ENCODE measurements at places on chromosomes 2 and 18.

DNA sequence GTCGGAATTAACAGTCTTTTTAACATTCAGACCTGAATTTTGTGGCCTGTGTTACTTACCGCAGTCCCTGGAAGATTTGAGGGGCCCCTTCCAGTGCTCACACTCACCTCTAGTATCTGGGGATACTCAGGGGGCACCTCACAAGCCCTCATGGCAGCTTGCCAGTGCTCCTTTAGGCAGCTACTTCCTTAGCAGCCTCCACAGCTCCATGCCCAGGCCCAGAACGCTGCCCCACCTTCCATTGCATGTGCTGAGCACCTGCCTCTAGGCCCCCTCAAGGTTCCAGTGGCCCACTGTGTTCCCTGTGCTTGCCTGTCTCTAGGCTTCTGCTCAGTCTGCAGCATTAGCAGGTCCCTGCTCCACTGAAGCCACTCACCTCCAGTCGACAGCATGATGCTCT, 30.0 kb upstream of the PLA2R1 start:
- no peak for DNase-seq

GRCh38 chr18:31274931-31275330, 43.0 kb upstream of the DSG1 start:
- no peak for DNase-seq

DNA sequence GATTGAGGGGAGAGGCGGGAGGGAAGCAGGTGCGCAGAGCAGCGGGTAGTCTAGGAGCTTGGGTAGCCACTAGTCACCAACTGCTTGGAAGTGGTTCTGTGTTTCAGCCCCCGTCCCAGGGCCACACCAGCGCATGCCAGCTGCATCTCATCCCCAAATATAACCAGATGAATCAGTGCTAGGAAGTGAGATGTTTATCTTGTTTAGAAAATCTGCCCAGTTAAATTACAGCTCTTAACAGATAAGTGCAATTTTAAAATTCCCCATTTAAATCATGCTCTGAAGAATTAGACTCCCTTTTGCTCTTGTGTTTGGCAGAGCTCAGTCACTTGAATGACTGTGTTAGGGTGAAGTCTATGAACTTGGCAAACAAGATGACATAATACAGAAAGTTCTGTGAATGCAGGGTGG, 193.8 kb downstream of the SEPTIN10 start:
- no peak for DNase-seq

DNA sequence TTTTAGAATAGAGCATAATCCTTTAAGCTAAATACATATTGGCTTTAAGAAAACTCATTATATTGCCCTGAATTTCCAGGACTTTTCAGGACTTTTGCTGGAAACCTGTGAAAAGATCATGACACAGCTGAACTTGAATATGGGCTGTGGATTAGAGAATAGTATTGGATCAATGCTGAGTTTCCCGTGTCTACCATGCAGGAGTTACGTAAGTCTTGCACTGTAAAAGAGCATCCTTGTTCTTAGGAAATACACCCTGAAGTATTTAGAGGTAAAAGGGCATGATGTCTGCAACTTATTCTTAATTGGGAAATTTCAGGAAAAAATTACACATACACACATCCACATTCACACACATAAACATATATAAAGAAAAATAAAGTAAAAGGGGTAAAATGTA, 82.1 kb downstream of the ZFP36L2 start:
- no peak for DNase-seq

DNA sequence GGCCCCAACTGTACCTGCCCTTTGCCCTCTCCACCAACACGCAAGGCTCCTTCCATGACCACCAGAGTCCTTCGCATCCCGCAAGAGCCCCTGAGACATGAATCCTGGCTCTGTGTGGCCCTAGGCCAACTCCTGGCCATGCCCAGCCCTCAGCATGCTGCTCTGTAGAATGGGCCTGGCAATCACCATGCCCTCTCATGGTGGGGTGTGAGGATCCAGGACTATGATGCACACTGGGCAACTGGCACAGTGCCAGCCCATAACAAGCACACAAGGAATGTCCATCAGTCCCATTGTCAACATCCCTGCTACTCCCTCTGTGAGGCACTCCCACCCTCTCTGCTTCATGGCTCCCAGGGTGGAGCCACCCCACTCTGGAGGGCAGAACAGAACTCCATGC, 44.7 kb downstream of the FER1L5 start:
- no peak for DNase-seq

- no peak for DNase-seq
Measured at GRCh38 chr2:8630676-8631464, 51.0 kb upstream of the ID2 start.

GRCh38 chr2:32904751-32905150, 42.0 kb upstream of the LTBP1 start:
- no peak for DNase-seq

DNA sequence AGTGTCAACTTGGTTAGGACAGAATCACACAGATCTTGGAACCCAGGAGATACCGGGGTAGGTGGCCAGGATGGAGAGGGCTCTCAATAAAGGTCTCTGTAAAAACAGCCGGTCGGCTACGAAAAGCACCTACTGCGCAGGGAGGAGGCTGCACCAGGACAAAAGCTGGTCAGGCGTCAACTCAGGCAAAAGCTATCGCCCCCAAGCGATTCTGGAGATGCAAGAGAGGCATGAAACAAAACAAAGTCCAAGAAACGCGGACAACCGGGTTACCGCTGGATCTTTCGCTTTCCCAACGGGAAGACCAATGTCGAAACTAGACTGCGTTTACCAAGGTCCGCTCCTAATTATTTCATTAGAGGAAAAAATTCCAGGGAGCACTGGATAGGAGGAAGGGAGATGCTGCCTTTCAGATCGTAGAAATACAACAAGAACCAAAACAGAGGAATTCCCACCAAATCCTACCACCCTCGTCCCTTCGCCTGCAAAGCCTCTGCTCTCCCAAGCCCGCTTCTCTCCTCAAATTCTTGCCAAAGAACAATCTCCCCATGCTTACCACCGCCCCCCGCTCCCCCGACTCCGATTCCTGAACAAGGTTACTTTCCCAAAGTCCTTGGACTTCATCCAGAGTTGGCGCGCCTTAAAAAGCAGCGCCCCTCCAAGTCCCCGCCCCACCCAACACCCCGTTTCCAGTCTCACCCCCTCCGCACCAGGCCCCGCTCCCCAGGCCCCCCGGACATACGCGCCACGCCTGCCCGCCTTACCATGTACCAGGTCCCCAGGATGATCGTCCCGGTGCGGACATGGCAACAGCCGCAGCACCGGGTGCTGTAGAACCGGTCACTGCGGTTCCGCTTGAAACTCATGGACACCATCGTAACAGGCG, 539 bp downstream of the LAPTM4A start:
- DNase-seq: no peak

- no peak for DNase-seq
Measured at GRCh38 chr18:24482821-24483220, 22.4 kb downstream of the HRH4 start.

DNA sequence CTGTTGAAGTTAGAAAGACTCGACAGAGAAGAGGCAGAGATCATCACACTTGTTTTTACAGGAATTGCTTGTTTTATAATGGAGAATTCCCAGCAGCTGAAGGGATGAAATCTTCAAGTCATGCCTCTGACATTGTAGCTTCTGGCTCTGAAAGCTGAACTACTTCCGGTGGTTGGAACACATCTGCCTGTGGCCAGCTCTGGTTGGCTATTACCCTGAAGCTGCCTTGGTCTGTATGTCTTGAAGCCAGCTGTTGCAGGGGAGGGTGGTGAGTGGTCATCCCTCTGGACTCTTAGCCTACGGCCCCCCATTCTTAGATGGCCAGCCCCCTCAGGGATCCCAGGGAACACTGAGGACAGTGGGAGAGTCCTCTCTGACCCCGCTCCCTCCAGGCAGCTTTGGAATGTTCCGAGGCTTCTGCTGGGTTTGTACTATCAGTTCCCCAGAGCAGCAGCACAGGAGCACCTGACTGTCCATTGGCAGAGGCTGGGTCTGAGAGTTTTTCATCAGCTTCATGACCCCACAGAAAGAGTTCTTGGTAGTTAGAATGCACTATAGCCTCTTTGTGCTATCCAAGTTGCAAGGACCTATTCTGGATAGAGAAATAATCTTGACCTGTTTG, 87.4 kb upstream of the CAPN13 start:
- no peak for DNase-seq

GRCh38 chr2:149094217-149095015, 55.9 kb downstream of the LYPD6B start:
- no peak for DNase-seq

GRCh38 chr18:53991805-53992204, 232.7 kb downstream of the MBD2 start:
- DNase-seq: no peak

DNA sequence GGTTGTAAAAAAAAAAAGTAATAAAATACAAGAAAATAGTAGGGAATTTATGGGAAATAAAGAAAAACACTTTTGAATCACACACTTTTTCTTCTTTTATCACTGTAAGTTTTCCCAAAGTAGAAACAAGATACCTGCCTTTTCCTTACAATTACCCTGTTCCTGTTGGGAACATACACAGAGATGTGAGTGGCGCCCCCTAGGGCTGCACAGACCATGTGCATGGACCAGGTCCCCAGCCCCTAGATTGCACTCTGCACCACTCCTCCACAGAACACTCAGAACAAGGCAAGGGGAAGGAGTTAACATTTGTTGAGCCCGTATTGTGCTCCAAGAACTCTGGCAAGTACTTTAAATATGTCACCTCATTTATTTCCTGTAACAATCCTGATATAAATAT, 118.7 kb upstream of the NRP2 start:
- no peak for DNase-seq

- DNase-seq: no peak
Measured at GRCh38 chr2:69100220-69100723, 87.3 kb downstream of the ANTXR1 start.

DNA sequence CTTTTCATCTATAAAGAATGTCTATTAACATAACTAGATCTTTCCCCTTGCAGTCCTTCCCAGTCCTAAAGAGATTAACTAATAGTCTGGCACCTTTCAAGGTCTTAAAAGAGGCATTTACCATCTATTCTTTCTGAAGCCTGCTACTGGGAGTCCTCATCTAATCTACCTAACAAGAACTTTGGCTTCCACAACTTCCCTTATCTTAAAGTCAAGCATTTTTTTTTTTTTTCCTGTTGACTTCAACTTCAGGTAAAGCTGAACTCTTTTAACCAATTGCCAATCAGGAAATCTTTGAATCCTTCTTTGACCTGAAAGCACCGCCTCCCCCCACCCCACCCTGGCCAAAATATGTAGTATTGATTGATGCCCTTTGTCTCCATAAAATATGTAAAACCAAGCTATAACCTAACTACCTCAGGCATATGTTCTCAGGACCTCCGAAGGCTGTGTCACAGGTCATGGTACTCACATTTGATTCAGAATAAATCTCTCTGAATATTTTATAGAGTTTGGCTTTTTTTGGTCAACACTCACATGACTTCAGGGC, 168.6 kb downstream of the PTPRM start:
- no peak for DNase-seq

DNA sequence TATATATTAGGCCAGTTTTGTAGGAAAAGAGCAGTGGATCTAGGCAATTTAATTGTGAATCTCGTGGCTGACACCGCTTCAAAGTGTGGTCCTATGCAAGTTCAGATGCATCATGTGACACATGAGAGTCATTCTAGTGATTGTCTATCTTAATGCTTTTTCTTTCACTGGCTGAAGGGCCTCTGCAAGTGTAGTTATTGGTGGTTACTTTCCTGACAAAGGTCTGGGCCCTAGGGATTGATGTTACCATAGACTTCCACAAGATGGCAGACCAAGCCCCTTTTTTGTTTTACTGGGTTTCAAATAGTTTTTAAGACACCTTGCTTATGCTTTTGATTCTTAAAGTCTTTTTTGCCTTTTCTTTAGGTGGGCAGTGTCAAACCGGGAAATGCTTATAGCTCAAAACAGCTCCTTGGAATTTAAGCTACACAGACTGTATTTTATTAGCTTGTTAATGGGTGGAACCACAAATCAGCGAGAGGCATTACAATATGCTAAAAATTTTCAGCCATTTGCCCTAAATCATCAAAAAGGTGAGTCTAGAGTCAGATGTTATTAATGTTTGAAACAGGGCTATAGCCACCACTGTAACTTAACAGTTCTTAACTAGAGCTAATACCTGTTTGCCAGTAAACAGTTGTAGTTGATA, 25.9 kb downstream of the CD8A start:
- no peak for DNase-seq

GRCh38 chr2:15912203-15912602, 28.1 kb upstream of the MYCN start:
- DNase-seq: no peak

- no peak for DNase-seq
Measured at GRCh38 chr2:220937245-220937644, 634.9 kb downstream of the EPHA4 start.

GRCh38 chr2:181586569-181587081, 70.3 kb downstream of the CERKL start:
- no peak for DNase-seq

DNA sequence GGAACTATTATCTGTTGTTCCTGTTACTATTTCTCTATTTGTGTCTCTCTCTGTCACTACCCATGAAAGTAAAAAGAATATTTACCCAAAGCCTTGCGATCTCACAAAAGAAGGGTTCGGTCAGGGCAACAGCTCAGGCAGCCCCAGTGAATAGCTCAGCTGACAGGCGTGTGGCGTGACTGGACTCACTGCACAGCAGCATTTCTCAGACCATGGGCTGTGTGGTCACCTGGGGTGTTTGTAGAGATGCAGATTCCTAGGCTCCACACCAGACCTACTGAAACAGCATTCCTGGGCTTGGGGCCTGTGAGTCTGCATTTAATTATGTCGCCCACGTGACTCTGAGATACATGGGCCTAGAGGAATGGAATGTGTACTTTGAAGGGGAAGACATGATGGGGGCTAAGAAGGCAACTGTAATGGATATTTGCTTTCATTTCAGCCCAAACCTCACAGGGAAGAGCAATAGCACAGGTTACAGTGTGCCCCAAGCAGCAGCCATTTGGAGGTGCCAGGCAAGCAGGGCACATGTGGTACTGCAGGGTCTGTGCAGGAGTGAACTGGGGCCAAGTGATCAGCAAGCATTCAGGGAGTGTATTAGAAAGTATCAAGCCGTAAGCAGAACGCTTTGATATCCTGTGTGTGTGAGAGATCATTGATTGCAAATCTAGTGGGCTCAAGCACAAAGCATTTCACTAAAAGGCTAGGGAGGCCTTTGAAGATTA, 90.4 kb upstream of the RBMS1 start:
- no peak for DNase-seq

DNA sequence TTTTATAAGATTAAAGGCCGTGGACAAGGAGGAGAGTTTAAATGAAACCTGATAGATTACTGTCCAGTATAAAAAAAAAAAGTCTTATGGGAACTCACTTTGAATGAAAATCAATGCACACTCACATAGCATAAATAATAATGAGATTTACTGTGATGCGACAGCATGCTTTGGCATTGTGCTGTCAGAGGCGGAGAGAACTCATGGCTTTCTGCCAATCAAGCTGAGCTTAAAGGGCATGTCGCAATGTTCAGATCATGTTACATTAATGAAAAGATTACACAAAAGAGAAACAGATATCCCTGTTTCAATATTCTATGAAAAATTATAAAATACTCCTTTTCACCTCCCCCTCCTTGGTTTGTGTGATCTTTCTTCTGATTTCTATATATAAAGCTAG, 310.8 kb downstream of the ERBB4 start:
- DNase-seq: no peak
